ENCODE measurements at places on chromosomes 13 and 19.

DNA sequence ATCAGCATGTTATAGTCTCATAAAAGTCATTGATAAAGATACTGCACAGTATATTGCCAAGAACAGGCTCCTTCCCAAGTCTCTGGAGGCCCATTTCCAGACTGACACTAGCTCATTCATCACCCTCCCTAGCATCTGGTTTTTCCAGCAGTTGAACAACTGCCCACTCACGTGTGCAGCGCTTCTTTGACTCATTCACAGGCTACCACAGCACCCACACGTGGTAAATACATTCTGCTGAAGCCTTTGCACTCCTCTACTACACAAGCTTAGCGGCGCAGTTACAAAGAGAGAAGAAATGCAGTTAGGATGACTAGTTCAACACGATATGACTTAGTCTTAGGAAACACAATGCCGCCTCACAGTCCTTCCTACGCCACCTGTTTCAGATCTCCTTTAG, 87.7 kb downstream of the DOCK9 start:
- peak; percentile 65 for DNase-seq

GRCh38 chr19:43872547-43873336, 45.6 kb downstream of the ZNF283 start:
- no peak for DNase-seq

- DNase-seq, result no peak
These were observed 11.1 kb upstream of the SLC39A3 start for GRCh38 chr19:2750808-2751437.

DNA sequence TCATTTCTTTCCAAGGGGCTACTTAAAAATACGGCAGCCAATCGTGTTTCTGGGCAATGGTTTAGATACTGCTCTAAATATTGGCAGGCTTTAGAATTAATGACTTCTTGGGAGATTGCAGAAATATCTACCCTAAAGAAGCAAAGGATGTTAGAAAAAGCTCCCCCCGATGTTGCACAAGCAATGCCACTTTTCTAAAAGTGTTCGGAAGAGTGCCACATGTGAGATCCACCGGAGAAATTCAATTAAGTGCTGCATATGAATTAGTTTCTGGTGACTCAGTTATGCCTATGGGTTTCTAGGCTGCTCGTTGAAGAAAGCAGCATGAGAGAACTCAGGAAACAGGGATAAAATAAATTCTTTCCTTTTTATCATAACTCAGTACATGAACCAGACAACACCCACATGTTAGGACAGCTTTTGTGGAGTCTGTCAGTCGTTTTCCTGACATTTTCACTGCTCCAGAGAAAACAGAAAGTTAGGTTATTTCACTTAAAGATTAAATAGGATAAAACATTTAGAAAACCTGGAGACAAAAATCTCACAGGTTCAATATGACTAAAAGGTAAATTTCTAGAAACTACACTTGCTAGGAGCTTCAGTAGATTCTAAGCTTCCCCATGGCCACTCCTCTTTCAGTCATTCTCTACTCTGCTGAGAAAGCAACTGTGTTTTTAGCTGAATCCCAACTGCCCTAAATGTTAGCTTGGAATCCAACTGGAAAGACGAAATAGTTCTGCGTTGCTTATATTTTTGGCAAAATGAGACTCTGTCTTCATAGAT, 244.7 kb downstream of the DCLK1 start:
- no peak for DNase-seq

DNA sequence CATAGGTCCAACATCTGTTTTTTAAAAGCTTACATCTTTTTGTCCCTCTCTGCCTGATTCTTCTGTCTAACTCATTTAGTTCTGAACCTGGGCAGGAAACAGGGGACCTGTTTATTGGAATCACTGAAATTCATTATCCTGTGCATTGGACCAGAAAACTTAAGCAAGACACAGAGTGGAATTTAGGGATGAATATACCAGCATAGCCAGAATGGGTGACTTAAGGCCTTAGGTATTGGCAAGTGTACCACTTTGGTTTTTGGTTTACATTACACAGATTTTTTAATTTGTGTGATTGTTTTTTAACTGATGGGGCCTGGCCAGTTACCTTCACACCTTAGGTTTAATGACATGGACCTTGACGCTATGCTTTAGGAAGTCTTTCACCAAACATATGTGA, 232.5 kb downstream of the GPC5 start:
- no peak for DNase-seq

- no peak for DNase-seq
These were observed 192.0 kb downstream of the LHFPL6 start for GRCh38 chr13:39410964-39411363.

GRCh38 chr19:4139614-4140236, 13.7 kb upstream of the CREB3L3 start:
- DNase-seq, result peak; percentile 47

DNA sequence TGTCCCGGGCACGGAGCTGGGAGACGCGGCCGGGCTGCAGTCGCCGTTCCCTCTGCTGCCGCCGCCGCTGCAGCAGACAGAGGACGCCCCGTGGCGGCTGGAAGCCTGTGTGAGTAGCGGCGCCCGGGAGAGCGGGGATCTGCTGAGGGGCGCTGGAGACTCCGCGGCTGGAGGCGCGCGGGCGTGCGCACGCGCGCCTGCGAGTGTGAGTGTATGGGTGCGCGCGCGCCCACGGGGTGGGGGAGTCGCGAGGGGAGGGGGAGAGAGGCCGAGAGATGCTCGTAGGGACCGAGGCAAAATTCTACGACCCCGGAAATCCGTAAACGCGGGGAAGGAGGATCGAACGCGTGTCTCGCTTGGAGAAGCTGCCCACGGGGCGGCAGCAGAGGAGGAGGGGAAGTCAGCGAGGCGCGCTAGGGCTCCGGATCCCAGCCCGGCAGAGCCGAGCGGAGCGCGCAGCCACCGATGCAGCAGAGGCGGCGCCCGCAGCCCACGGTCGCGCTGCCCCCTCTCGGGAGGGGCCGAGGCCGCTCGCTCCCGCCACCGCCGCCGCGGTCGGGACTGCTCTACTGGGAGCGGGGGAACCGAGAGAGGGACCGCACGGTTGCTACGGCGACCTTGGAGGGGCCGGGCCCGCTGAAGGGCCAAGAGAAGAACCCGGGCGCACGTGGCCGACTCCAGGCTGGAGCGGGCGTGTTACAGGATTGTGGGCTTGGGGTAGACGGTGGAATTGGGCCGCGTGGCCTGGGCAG, at the start of gene ENOX1:
Gene ENOX1, minus strand, starts transcription at position 207 of the 752 bp plus-strand sequence.
- DNase-seq, result peak; percentile 73

- DNase-seq, result no peak
These were observed 149.8 kb downstream of the ZIC5 start for GRCh38 chr13:99821741-99822140.

GRCh38 chr19:14516746-14517438, 1.3 kb downstream of the DNAJB1 start:
- no peak for DNase-seq

DNA sequence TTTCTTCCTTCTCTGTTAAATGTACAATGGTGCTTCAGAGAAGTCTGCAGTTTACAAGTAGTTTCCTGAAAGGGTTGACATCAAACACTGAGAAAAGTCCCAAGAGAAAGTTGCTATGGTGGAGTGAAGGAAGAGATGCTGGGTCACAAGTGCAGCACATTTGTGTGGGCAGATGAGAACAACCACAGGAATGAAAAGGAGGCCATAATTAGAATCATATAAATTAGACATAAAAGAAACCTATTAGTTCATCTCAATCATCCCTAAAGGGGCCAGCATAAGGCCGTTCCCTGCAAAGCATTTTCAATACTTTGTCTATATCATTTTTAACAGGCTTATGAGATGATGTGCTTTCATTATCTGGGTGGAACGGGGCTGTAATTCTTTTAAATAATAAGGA, 359.2 kb downstream of the IRS2 start:
- DNase-seq, result no peak

DNA sequence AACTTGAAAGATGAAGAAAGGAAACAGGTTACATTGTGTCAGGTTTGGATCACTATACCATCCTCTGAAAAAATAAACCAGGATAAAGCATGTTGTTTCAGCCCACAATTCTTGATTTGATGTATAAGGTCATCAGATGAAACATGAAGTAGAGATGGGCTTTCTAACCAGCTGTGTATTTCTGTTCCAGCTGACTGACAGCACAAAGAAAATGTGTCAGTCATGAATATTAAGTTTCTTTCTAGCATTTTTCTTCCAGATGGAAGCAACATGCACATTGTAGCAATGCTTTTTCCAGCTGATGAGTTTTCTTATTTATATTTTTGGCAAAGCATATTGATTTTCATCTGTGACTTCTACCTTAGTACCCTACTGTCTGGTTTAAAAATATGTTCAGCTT, 199.6 kb downstream of the OXGR1 start:
- no peak for DNase-seq

DNA sequence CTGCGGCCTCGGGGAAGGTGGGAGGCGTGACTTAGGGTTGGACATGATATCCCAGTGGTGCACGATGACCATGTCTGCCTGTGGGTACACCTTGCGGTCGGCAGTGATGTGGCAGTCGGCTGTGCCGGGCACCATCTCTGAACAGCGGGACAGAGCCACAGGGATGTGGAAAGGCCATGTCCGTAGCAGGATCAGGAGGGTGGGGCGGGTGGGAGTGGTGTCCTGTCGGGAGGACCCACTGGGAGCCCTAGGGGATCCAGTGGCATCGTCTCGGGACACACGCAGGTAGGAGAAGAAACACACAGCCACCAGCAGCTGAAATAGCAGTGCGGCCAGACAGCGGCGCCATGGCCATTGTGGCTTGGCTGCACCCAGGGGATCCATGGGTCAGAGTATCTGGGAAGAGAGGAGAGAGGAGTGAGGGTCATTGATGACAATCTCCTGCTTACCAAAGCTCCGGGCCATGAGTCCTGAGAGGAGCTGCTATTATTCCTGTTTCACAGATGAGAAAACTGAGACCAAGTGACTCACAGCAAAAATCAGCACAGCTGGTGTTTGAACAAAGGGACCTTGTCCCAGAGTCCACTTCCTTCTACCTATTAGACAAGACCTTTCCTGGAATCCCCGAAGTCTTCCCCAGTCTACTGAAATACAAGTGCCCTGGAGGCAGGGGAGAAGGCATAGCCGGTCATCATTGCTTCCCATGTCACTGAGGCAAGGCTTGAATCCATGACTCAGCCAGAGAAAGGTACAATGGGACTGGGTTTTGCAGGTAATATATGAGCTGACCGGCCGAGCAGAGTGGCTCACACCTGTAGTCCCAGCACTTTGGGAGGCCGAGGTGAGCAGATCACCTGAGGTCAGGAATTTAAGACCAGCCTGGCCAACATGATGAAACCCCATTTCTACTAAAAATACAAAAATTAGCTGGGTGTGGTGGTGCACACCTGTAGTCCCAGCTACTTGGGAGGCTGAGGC, 5.2 kb upstream of the FUT6 start:
- DNase-seq, result no peak

- no peak for DNase-seq
These were observed at the start of gene AP1M2 for GRCh38 chr19:10587022-10587838. AP1M2 (minus strand) TSS chr19:10587312; CDS start chr19:10587231, 81 bp downstream.

DNA sequence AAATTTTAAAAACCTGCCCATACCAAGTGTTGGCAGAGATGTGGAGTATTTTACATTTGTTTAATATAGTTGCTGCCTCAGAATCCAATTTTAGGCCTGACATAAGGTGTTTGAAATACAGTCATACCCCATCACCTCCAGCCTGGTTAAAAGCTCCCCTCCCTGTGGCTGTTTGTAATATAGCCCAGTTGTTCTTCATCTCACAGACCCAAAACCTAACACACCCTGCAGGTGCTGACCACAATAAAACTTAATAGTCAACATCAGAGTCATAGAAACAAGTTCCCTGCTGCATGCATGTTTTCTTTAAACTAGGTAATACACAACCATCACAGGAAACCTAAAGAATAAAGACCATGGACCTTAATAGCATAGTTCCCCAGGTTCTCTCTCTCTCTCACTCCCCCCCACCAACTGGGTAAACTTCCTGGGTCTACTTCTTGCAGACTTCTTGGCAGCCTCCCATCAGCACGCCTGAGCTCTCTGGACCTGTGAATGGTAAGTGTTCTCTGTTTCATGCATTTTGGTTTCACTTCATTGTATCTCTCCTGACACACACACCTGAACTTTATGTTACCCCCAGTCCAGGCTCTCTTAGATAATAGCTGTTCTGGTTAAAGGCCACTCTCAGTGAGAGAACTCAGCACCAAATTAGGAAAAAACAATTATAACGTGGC, 1369.9 kb downstream of the EFNB2 start:
- no peak for DNase-seq

- DNase-seq, result no peak
These were observed 1.4 kb downstream of the FGF9 start for GRCh38 chr13:21672287-21672680.

GRCh38 chr13:85997587-85997986, 198.4 kb upstream of the SLITRK6 start:
- peak; percentile 45 for DNase-seq

DNA sequence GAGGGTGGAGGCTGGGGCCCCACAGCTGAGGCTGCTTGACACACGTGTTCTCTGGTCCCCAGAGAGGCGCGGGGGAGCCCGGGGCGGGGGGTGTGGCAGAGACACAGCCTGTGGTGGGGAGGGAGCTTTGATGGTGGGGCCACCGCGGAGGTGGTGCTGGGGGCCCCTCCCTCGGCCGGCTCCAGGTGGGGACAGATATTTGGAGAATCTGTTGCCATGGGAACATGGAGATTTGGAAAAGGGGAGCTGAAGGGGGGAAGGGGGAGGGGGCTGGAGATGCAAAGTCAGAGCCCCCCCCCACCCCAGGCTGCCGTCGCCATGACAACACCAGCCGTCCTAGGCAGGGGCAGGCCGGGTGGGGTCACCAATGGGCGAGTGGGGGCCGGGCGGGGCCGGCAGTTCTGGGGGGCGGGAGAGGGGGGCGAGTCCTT, 1.2 kb downstream of the PRKCG start:
- DNase-seq, result no peak

GRCh38 chr19:56993851-56994250, 125.9 kb upstream of the USP29 start:
- DNase-seq, result no peak

DNA sequence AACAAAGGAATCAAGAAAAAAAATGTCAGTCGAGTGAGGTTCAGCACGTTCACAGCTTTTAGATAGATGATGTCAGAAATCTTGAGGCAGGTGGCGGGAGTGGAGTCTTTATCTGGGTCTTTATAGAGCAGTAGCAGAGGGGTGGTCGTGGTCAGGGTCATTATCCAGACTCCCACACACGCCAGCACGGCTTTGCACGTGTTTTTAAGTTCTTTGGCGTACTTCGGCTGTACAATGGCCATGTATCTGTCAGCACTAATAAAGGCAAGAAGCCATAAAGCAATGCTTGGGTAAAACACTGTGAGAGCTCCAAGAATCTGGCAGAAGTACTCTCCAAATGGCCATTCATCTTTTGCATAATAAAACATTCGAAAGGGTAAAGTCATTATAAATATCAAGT, 2.9 kb downstream of the GPR18 start:
- DNase-seq, result no peak
